Activated naive CD4-positive, alpha-beta T cell treated with anti-CD3 and anti-CD28 coated beads, Interleukin-2, amount 50 U/mL, for 16 hours (primary cell): ENCODE measurements at places on chromosomes 5 and 9.

GRCh38 chr5:643351-643801, 31.2 kb downstream of the CEP72 start:
- no peak for DNase-seq

GRCh38 chr9:137477778-137478612, 18.9 kb upstream of the NSMF start:
- no peak for DNase-seq

GRCh38 chr5:9927521-9927997, 297.4 kb upstream of the TAS2R1 start:
- DNase-seq, result no peak

DNA sequence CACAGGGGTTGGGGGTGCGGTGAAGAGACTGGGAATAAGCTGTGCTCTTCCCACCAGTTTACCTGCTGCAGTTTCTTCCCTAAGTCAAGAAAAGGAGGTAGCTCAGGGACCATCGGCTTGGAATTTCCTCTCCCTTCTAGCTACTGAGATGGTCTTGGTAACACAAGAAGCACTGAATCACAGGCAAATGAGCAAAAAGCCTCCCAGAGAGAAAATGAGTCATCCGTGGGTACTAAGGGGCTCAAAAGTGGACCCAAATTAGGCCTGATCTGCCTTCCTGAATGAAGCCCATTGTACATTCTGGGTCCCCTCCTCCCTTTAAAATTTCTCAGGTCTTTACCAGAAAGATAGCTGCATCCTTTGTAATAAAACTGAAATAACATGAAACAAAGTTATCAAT, 49.9 kb downstream of the PTPN3 start:
- no peak for DNase-seq

GRCh38 chr5:91850031-91850430, 466.9 kb upstream of the ARRDC3 start:
- DNase-seq, result no peak

GRCh38 chr9:9631284-9631683, 981.5 kb downstream of the PTPRD start:
- no peak for DNase-seq

DNA sequence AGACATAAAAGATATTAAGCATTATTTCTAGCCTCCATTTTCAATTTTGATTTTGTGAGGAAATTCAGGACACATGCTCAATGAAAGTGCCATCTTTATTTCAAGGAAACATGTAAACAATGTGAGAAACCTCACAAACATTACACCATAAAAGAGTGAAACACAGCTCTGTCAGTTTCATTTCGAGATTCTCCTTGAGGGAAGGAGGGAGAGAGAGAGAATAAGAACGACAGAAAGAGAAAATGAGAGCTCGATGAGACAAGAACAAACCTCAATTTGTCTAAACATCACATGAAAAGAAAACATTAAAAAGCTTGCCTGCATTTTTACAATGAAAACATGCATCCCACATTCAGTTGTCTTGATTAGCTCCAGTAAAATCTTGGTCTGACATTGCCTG, 553.5 kb upstream of the MEF2C start:
- DNase-seq, result no peak

- DNase-seq, result no peak
Observed at GRCh38 chr9:2390028-2390427, 231.6 kb upstream of the VLDLR start.

DNA sequence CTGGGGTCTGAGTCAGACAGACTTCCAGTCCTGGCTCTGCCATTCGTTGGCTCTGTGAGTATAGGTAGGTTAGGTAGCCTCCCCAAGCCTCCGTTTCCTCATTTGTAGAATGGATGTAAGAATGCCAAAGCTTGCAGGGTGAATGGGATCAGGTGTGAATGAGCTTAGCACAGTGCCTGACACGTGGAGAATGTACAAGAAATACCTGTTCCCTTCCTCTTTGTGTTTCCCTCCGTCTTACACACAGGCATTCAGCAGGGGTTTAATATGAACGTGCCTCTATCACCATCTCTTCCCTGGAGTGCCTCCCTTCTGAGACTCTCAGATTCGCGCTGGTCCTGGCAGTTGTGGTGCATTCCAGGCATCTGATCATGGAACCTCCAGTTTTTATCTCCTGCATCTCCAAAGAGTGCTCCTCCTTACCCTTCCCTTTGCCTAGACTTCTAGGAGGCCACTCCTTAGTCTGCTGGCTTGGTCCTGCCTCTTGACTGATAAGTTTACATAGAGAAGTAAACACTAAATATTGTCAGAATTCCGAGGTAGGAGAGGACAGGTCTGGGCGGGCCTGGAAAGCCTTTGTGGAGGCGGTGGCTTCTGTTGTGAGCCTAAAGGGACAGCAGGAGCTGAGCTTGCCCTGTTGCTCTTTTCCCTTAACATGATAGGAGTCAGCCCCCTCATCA, 199.4 kb downstream of the AOPEP start:
- DNase-seq, result no peak

DNA sequence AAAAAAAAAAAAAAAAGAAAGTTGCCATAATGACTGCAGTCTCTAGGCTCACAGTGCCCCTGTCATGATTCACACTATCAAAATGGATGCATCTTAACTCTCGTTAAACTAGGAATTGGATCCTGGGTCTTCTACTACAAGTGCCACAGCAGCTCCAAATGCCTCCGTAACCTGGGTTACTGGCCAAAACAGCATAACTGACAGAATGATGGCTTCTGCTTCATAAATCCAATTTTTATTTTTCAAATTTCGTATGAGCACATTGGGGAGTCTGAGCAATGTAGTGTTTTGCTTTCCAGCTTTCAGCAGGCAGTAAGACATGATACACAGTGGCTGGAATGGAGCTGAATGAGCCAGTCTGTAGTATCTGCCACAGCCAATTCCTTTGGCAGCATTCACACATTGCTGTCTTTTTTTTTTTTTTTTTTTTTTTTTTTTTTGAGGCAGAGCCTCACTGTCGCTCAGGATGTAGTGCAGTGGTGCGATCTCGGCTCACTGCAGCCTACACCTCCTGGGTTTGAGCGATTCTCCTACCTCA, 36.0 kb upstream of the NPM1 start:
- DNase-seq, result no peak

- no peak for DNase-seq
Observed at GRCh38 chr9:17062497-17062896, 72.3 kb upstream of the CNTLN start.

DNA sequence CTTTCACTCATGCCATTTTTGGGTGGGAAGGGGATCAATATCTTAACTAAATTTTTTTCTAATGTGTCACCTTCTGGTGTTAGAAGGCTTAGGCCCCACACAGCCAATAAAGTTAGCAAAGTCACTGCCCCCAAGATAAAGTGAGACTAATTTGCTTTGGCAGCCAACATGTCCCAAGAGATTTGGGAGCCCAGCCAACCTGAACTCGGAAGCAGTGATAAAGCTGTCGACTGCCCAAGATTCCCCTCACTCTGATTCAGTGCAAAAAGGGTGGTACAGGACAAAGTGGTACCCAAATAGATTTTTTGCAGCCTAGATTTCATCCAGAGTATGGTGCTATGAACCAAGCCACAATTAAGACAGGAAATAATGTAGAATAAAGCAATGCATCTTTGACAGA, 572.5 kb upstream of the ARRDC3 start:
- no peak for DNase-seq

- DNase-seq, result no peak
Observed at GRCh38 chr5:163193886-163194285, 243.5 kb upstream of the CCNG1 start.

DNA sequence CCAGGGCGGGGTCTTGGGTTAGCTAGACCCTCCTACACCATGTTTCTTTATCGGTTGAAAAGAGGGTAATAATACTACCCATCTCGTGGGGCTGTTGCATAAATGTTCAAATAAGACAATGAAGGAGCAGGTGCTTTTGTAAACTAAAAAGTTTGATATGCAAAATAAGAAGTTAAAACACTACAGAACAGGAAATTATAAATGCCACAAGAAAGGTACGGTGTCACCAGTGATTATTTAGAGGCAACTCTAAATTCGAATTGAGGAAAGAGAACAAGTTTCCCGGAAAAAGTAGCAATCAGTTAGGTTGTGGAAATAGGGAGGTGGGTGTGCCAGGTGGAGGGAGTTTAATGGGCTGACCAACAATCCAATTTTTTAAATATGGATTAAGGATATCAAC, 2.5 kb upstream of the PHF19 start:
- DNase-seq, result no peak

DNA sequence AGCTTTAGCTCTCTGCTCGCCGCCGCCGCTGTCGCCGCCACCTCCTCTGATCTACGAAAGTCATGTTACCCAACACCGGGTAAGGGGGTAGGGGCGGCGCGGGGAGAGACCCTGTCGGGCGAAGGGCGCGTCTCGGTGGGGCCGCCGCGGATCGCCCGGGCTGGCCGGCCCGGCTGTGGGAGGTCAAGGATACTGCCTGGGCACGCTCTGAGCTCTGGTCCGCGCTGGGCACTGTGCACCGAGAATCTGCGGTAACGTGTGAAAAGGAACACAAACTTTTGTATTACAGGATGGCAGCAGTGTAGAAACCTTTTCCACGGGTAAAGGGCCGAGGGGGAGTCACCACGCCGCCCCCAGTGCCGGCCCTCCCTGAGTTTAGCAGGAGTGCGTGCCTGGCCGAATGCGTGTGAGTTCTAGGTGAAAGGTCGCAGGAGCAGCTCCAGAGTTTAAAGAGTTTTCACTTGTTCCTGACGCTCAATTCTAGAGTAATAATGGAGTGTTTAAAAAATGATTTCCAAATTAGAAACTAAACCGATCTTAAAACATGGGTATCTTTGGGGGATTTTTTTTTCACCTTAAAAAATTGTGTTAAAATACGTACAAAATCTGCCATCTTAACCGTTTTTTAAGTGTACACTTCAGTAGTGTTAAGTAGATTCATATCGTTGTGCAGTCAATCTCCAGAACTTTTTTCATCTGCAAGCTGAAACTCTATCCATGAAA, at the start of gene HSDL2:
TSS of gene HSDL2 (plus strand) at position 7 of the 723 bp plus-strand sequence. CDS start at position 63, 56 bp downstream.
- peak; percentile 21 for DNase-seq

- DNase-seq, result no peak
Observed at GRCh38 chr5:138065102-138065501, 18.7 kb upstream of the WNT8A start.

DNA sequence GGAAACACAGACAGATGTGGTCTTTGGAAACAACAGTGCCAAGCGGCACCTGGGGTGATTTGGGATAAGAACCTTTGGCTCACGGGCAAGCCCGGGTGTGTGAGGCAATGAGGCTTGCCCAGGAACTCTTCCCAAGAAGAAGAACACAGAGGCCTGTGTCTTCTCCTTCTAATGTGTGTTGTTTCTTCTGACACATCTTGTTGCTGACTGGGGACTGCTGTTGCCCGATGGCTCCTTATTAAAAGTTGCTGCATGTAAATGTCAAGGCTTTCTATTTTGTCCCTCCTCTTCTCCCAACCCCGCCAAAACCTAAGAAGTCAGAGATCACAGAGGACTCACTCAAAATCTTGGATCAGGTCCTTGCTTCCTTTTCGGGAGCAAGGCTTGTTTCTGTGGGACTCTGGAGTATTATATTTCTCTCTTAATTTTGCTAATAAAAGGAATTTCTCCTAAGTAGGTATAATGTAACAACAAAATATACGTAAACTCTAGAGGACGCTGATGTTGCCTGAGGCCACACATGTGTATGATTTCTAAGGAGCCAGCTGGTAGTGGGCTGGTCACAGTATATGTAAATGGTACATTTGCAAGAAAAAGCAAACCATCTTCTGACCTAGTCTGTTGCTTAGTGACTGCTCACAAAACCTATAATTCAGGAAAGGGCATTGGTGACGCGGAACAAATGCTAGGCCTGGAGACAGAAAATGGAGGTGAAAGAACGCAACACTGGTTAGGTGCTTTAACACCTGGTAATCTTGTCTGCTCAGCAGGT, 232.5 kb downstream of the GADD45G start:
- DNase-seq, result no peak

DNA sequence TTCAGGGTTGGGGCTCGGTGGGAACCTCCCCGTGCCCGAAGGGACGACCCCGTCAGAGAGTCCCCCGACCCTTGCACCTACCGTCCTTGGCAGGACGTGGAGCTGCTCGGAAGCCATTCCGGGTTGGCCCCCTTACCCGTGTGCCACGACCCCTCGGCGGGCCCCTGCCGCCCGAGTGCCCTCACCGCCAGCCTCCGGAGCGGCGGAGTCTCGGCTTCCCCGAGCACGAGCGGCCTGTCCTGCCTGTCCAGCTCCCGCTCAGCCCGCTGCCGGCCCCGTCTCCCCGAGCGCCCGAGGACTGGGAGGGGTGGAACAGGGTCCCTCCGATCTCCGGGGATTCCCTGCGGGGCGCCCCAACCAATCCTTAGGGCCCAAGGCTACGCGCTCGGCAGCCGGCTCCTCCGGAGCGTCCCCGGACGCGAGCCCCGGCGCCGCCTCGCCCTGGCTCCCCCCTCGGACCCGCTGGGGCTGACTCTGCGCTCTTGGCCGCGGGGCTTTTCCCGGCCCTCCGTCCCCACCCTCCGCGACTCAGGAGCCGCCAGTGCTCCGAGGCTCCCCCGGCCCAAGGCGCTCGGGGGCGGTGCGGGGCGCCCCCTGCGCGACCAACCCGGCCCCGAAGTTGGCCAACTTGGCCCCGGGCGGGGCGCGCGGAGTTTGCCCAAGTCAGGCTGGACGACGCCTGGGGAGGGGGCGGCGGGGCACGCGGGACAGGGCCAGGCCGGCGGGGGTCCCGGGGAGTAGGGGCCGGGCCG, 654 bp downstream of the ADAMTS2 start:
- no peak for DNase-seq

GRCh38 chr5:67221487-67222242, 25.1 kb upstream of the CD180 start:
- DNase-seq, result no peak

- no peak for DNase-seq
Observed at GRCh38 chr5:13346401-13346800, 598.1 kb downstream of the DNAH5 start.

GRCh38 chr9:35028341-35028740, 38.8 kb downstream of the DNAJB5 start:
- DNase-seq, result no peak

- DNase-seq, result no peak
Observed at GRCh38 chr9:1070692-1071091, 20.5 kb downstream of the DMRT2 start.

- no peak for DNase-seq
Observed at GRCh38 chr9:120383611-120383998, 196.4 kb downstream of the CDK5RAP2 start.

- peak; percentile 28 for DNase-seq
Observed at GRCh38 chr9:38066914-38067858, 1.8 kb downstream of the SHB start.

DNA sequence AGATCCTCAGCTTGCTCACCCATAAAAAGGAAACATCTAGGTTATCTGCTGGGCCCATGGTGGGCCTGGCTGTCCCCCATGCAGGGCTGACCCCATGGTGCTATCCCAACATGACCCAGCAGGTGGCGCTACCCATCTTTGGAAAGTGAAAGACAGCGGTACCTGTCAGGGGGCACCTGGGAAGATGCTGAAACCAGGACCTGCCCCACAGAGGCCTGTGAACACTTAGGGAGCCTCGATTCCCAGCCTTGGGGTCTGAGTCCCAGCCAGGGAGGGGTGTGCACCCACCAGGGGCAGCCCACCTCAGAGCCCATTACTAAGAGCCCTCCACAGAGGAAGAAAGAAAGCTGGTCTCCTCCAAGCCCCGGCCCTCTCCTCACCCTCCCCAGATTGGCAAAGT, 46.6 kb upstream of the IPPK start:
- DNase-seq, result peak; percentile 82

GRCh38 chr9:4680173-4680525, 780 bp downstream of the CDC37L1 start:
- DNase-seq, result no peak

- DNase-seq, result no peak
Observed at GRCh38 chr9:99628849-99629620, 192.7 kb upstream of the NR4A3 start.
